Ammon's horn (tissue), 1 donor: ENCODE measurements at places on chromosomes 7 and 10.
A peak's percentile ranks its signal among the peaks of the same experiment; 100 is the strongest.

- DNase-seq, result no peak
Observed at GRCh38 chr10:123375097-123375496, 220.9 kb downstream of the BUB3 start.

GRCh38 chr10:12432402-12433189 is 83.2 kb downstream of the CAMK1D start:
- no peak for DNase-seq

DNA sequence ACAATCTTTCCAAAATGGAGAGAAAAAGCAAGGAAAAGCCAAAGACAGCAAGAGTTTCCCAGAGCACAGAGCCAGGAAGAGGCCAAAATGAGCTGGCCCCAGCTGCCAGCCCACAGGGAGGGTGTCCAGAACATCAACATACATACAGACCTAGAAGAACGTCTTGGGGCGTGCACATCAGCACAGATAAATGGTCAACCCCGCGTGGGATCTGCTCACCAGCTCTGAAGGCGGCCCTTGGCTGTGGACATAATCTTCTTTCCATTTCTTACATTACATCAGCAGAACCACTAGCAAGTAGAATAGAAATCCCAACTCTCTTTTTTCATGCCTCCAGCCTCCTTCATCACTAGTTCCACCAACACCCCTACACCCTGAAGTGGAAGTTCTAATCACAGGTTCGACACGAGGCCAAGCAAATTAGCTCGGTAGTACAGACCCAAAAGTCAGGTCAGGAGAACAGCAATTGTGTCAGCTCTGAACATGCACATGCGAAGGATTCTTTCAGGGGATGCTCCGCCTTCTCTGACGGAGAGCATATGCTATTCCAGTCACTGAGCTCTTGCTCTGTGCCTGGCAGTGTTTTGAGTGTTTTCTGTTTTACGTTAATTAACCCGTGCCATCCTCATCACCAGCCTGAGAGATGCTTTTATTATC is 16.4 kb downstream of the SH3PXD2A start:
- DNase-seq, result no peak

DNA sequence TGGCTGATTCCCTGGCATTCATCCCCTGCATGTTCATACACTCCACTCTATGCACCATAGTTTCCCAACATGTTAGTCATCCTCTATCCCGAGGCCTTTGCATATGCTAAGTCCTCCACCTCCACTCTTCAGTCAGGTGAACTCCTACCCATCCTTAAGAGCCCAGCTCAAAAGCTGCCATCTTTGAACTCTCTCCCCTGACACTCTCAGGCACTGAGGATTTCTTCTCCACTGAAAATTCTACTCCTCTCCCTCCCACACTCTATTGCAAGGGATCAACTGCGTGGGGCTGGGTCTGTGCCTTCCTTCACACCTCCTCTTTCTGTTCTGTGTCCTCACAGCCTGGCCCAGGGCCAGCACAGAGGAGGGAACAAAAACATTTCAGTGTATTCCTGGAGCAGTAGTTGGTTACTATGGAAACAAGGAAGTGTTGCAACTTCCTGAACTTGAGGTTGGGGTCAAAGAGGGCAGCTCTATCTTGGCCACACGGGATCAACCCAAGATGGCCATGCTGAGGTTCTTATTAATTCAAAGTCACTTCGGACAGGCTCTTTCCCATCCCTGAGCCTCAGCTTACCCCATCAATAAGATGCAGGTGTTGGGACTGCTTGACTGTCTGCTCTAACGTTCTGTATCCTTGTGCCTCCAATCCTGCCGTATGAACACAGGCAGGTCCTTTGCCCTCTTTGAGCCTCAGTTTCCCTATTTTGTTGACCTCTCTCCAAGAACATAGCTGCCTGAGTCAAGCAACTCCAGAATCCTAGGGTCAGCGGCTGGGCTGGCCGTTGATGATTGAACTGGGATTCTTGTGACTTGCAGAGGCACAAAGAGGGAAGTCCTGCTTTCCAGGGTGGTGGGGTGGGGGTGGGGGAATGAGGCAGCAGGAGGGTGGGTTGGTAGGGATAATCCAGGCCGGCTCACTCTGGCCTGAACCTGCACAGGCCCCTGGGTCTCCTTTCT is 15.5 kb downstream of the ZMIZ1 start:
- peak; percentile 86 for DNase-seq

- no peak for DNase-seq
Observed at GRCh38 chr7:43700646-43701499, 28.4 kb downstream of the COA1 start.

- DNase-seq, result no peak
Observed at GRCh38 chr10:121409466-121410104, 188.7 kb downstream of the FGFR2 start.

GRCh38 chr10:79393924-79394610 is 46.8 kb downstream of the PPIF start:
- no peak for DNase-seq

- DNase-seq, result no peak
Observed at GRCh38 chr7:158027646-158028045, 560.0 kb downstream of the PTPRN2 start.

DNA sequence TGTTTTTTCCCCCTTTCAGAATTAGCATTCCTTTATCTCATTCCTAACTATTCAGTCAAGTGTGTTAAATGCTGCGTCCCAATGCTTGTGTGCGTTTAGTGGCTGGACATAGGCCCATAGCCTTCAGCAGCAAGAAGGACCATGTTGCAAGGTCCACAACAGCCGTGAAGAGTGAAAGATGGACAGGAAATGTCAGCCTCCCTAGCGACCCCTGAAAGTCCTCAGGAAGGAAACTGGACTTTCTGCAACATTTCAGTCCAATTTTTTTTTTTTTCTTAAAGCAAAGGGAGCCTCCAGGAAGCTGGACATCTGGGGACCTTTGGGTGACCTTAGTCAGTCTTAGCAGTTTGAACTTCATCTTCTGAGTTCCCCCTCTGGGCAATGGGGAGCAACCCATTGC is 550.7 kb upstream of the MGMT start:
- no peak for DNase-seq

DNA sequence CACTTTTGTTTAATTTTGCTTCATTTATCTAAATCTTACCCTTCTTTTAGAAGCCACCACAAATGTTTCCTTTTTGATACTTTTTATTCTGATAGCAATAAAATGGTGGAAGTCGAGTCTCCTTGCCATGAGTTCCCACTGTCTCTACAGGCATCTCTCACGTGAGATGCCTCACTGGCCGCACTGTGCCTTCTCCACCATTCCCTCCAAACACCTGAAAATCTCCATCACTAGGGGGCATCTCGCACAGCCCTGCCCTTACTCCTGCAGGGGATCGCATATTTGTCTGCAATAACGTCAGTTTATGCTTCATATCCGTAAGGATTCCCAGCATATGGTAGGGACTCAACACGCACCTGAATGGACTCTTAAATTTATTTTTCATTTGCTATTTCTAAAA is 56.3 kb upstream of the NCAPG2 start:
- no peak for DNase-seq

- no peak for DNase-seq
Observed at GRCh38 chr7:37915438-37915837, 1.2 kb downstream of the SFRP4 start.

DNA sequence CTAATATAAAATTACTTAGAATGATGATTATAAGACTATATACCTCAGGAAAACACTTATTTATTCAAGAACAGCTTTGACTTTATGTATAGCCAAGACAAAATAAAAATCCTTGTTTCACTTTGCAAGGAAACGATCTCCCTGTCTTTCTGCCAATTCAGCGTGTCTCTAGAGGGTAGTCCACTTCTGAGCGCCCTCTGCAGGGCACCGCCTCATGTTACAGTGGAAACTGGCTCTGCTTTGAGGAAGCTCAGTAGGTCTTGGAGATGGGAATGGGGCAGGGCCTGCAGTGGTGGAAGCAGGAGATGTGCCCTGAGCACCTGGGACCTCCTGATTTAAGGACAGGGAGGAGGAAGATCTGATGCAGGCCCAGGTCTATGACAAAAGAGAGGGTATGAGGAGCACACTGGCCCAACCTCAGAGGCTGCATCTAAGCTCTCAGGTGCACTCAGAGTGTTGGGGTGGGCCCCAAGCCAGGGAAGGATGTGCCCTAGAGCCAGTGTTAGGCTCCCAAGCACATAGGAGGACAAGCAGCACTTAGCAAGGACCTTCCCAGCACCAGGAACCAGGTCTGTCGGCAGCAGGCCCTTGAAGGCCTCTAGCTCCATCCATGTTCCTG is 481.0 kb downstream of the TNS3 start:
- DNase-seq, result no peak
